ENCODE measurements at places on chromosomes 11 and 22. TPM values are rescaled to one million over a fixed set of nuclear protein-coding genes. Genes with fewer than 3 reads are reported as not detected.
A peak's percentile ranks its signal among the peaks of the same experiment; 100 is the strongest.

Gene VSIG2
- total RNA-seq = not detected

Gene MS4A15
- not detected for total RNA-seq

Gene TCN1
- total RNA-seq = not detected

Gene DBX1
- total RNA-seq = not detected

Gene NCF4
- not detected for total RNA-seq

Gene ADAMTS8
- total RNA-seq = not detected

DNA sequence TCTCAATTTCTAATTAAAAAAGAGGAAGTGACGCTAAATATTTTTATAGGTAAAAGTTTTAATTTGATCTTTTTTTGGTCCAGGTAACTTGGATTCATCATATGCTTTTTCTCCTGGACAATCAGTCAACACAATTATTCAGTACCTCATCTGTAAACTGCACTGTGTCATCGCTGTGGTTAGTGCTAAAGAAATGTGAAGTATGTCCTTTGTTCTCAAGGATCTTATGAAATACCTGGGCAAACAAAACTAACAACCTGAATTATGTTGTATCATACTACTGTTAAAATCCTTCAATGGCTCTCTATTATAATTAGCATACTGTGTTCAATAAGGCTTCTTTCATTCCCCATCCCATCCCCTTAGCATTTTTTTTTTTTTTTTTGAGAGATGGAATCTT lies 19.9 kb upstream of the SCN3B start:
- DNase-seq = no peak

- no peak for DNase-seq
These were observed 36.8 kb upstream of the TP53I11 start for GRCh38 chr11:44987506-44987905.

- DNase-seq = no peak
These were observed 419.2 kb upstream of the SYN3 start for GRCh38 chr22:33477120-33478111.

DNA sequence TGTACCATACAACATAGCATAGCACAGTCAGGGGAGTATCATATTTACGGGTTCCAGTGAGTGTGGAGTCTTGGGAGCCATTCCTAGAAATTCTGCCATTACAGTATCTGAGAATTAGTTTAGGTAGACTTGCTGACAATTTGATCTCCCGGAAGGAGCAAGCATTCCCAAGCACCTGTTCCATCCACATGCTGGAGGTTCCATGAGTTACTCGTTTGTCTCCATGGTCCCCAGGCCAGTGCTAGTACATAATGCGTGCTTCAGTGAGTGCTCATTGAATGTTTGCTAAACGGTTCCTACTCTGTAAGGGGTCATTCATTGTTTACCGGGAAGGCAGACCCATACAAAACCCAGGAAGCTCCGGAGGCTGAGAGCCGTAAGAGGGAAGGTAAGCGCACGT lies 27.4 kb upstream of the MYOD1 start:
- no peak for DNase-seq

DNA sequence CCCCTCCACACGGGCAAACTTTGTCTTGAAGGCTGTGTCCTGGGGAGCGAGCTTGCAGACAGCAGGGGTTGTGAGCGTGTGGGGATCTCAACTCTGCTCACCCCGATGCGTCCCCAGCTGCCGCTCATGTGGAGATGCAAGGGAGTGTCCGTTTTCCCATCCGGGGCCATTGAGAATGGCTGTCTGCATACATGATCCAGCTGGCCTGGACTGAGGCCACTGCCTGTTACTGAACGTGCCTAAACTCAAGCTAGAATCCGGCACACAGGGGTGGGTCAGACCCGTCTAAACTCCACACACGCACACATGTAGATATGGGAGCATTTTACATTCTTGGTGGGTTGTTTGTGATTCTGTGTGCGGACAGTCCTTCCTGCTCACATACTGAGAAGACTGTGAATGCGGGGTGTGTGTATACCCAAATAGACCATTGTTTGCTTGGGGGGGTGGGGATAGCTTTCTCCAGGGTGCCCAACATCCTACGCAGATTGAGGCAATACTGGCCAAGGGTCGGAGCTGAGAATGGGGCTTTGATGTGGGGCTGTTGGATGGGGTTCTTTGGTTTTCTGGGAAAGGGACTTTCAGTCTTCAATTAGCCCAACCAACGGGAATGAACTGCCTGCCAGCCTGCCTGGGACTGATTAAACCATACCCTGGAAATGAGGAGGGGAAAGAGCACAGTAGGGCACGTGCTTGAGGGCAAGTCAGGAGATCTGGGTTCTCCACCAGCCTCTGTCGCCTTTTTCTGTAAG lies 60.4 kb downstream of the ST3GAL4 start:
- DNase-seq = no peak

DNA sequence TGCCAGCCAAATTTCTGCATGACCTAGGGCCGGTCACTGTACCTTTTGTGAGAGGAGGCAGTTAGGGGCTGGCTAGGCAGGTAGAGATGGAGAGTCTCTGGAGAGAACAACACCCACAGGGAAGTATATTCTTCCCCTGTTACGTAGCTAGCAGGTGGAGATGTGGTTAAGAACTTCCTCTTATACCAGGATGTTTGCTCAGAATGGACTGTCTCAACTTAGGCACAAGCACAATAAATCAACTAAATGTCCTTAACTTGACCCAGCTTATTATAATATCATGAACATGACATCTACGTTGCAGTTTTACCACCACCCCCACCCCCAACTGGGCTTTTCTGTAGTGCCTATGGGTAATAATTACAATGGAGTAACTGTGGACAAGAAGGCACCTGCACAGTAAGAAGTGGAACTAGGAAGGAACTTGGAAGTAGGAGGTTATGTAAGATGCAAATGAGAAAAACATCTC lies 60.7 kb upstream of the MPEG1 start:
- no peak for DNase-seq

GRCh38 chr11:57552479-57552878 lies 15.0 kb downstream of the UBE2L6 start:
- no peak for DNase-seq

DNA sequence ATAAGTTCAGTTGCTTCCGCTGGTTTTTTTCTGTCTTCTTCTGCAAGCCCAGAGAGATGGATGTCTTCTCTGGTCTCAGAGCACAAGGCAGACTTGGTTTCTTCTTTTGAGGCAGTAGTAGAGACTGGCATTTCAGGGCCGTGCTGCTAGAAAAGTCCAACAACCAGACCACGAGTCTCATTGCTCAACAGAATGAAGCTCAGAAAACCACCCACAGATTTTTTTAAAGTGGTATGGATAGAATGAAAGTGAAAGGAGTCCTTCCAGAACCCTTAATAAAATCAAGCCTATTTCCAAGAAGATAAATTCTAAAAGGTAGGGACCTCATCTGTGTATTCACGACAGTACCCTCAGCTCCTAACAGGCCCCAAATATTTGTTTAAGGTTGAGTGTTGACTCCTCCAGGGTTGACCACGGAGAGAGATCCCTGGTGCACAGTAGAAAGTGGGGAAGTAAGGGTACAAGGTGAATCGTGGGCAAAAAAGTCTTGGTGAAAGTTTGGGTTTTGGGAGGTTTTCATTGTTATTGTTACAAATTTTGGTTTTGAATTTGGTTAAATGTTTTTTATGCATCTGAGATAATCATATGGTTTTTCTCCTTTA lies 43.6 kb upstream of the DDX6 start:
- no peak for DNase-seq

GRCh38 chr11:96257972-96258934 lies 84.7 kb downstream of the MAML2 start:
- DNase-seq = no peak

- no peak for DNase-seq
These were observed 84.4 kb upstream of the MYOD1 start for GRCh38 chr11:17634776-17635550.

DNA sequence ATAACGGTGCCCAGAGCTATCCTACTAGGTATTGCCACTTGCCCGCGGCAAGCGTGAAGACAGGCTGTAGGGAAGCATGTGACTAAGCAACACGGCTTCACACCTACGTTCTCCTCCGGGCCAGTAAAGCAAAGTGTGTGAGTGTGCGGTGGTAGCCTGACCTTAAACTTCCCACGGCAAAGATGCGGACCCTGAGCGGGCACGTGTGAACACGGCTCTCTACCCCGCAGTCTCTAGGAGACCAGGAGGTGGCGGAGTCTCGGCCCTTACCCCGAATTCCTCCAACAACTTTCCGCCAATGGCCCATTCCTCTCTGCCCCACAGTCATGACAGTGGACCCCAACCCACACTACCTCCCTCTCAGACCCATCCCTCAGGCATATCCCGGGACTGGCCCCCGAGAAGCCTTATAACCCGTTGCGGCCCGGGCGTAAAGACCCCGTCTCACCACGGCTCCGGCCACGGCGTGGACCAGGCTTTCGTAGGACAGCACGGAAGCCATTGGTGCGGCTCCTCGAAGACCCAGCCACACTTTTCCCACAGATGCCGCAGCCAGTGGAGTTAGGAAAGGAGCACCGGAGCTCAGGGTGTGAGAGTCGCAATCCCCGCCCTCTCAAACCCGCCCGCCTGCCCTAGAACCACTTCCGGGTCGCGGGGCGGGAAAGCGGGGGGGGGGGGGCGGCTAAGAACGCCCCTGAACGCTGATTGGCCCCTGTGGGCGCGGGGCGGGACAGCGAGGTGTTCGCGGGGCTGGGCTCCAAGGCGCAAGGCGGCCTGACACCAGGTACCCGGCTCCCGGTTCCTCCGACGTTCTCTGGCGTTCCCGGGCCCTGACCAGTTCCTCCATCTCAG lies at the start of gene SLC25A17:
SLC25A17 (minus strand) TSS at position 600 of the 852 bp plus-strand sequence; CDS start at position 502, 98 bp downstream.
- peak; percentile 92 for DNase-seq

- DNase-seq = no peak
These were observed 30.3 kb downstream of the ATM start for GRCh38 chr11:108253176-108253575.

- DNase-seq = no peak
These were observed 320.5 kb downstream of the MIAT start for GRCh38 chr22:26977741-26978376.

DNA sequence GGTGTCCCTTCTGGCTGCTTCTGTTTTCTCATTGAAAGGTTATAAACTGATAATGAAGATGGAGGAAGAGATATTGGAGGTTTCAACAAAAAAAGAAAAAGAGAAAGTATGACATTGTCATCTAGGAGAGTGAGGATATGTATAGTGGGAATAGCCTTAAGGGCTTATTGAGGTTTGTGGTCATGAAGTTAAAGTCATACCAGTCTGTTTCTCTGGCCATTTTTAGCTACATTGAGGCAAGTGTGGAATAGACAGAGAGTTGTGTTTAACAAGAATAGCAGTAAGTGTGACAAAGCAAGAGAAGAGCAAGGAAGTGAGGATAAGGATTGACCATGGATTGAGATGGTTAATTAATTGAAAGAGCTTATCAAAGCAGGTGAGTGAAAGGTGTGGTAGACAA lies 110.4 kb downstream of the ELP4 start:
- DNase-seq = no peak

- DNase-seq = no peak
These were observed 77.8 kb upstream of the GDPD4 start for GRCh38 chr11:77379253-77379652.

DNA sequence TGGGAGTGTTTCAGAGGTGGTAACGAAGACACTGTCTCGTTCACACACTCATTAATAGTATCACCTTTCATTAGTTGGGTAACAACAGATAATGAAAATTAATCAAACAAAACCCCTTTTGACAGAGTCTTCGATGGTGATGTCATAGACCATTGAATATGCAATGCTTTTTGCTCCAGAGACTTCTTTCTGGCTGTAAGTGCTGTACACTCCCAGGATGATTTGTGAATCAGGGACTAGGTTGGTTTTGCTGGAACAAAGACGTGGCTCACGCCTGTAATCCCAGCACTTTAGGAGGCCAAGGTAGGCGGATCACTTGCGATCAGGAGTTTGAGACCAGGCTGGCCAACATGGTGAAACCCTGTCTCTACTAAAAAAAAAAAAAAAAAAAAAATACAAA lies 9.5 kb upstream of the RASSF10 start:
- DNase-seq = no peak

GRCh38 chr11:124179310-124179709 lies 3.8 kb upstream of the OR10D3 start:
- no peak for DNase-seq

GRCh38 chr22:35369996-35370395 lies 10.9 kb upstream of the HMOX1 start:
- no peak for DNase-seq

- no peak for DNase-seq
These were observed 50.7 kb downstream of the SHISAL1 start for GRCh38 chr22:44261861-44262595.

DNA sequence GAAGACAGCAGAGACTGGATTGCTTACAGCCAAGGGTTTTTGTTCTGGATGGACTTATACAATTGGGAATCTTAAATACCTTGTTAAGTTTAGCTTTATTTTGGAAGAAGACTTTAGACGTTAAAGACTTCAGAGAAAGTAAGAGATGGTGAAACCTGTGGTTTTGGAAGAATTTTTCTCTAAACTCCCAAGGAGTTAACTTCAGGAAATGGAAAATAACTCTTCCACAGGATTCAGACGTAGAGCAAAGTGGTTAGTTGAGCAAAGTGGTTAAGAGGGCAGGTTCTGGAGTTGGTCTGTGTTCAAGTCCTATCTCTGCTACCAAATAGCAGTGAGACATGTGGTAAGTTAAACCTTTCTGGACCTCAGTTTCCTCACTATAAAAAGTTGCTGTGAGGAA lies 12.8 kb downstream of the PITPNB start:
- no peak for DNase-seq

- no peak for DNase-seq
These were observed 22.4 kb downstream of the SNAP29 start for GRCh38 chr22:20881231-20881630.

GRCh38 chr11:58927393-58928106 lies 11.7 kb upstream of the GLYATL1 start:
- no peak for DNase-seq

Data from G401 (cell line).